ENCODE measurements at places on chromosomes 13 and 19.

GRCh38 chr19:9793071-9793591 lies 24.6 kb upstream of the ZNF846 start:
- H3K4me3 ChIP-seq: peak overlapping the region; percentile 80
- peak; percentile 79 for DNase-seq
- H3K36me3 ChIP-seq: no peaks in the 10 kb centered on the region
- H3K4me1 ChIP-seq: peaks cover 20% of the 10 kb centered on the region
- peak overlapping the region; percentile 64 for H3K27ac ChIP-seq

- no peaks in the 10 kb centered on the region for H3K36me3 ChIP-seq
- no peak overlapping the region for H3K27ac ChIP-seq
- no peaks in the 10 kb centered on the region for H3K27me3 ChIP-seq
- no peak overlapping the region for H3K4me3 ChIP-seq
Measured at GRCh38 chr19:17610384-17610783, 54.9 kb downstream of the COLGALT1 start.

DNA sequence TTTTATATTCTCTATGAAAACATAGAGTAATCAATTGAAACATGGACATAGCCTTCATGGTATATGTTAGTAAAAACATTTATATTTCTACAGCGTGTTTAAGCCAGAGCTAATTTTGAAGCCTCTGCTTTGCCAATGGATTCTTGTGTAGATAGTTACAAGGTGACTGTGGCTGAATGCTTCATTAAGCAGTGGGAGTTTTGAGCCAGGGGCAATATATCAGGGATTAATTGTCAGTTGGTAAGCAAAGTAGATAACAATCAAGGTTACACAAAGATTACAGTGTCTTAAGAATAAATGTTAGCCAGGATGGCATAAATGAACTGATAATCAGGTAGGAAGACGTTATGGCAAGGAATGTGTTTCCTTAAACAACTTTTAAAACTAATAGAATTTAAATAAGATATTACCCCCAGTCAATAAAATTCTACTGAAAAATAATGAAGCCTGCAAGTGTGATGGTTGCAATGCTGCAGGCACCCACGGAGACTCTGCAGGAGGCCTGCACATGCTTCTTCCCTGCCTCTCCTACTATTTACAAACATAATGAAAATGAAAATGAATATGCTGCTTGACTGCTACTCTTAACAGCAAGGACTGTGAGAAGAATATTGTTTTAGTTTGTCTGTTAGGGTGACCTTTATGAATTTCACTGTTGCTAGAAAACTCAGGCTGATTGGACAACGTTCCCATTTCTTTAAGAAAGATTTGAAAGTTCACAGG lies 588.5 kb downstream of the GPC5 start:
- H3K4me1 ChIP-seq: no peaks in the 10 kb centered on the region
- no peak overlapping the region for H3K27ac ChIP-seq
- H3K4me3 ChIP-seq: no peak overlapping the region
- DNase-seq: no peak
- no peaks in the 10 kb centered on the region for H3K36me3 ChIP-seq

DNA sequence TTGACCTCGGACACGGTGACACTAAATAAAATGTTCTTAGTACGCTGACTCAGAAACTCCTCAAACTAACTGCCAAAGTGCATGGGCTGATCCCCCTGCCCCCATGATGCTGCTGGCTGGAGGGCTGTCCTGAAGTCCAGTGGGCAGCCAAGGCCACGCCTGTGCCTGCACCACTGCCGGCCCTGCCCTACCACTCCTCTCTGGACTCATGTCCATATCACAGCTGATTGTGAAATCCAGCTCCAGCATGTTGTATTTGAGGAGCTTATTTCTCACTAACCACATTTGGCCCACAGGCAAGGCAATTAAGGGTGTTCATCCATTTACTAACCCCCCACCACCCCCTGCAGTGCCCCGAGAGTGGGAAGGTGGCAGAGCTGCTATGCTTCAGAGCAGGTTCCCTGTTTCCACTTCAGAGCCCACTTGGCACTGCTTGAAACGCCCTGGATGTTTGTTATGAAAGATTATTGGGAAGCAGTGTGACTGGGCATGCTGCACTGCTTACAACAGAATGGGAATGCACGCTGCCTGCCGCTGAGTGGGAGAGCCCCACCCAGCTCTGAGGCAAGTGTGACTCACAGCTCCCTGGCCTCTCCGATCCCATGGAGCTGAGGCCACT lies 114.0 kb downstream of the UQCRFS1 start:
- H3K27ac ChIP-seq: no peak overlapping the region
- H3K27me3 ChIP-seq: peaks cover 2% of the 10 kb centered on the region
- H3K4me1 ChIP-seq: no peaks in the 10 kb centered on the region
- DNase-seq: no peak
- H3K4me3 ChIP-seq: no peak overlapping the region

GRCh38 chr19:41321600-41322270 lies 11.8 kb downstream of the CCDC97 start:
- peaks cover 23% of the 10 kb centered on the region for H3K4me1 ChIP-seq
- no peak for DNase-seq
- H3K27me3 ChIP-seq: no peaks in the 10 kb centered on the region
- H3K4me3 ChIP-seq: no peak overlapping the region
- peaks cover 27% of the 10 kb centered on the region for H3K36me3 ChIP-seq
- H3K27ac ChIP-seq: peak overlapping the region; percentile 47

- H3K4me3 ChIP-seq: no peak overlapping the region
- H3K27me3 ChIP-seq: no peaks in the 10 kb centered on the region
- no peaks in the 10 kb centered on the region for H3K36me3 ChIP-seq
- DNase-seq: no peak
- no peaks in the 10 kb centered on the region for H3K4me1 ChIP-seq
Measured at GRCh38 chr13:71828564-71828963, 38.4 kb downstream of the DACH1 start.

DNA sequence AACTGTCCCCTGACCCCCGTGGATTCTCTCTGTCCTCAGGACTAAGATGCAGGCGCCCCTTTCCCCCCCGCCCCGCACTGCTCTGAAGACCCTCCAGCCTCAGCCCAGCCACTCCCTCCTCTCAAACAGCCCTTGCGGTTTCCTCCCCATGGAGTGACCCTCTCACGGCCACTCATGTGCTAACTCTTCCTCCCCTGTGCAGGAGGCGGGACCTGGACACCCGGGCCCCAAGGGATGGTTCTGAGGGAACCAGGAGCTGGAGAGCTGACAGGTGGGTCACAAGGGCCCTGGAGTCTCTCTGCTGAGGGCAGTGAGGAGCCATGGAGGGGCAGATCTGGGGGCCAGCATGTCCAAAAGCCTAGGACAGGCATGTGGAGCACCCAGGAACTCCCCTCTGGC lies 1.9 kb downstream of the ISOC2 start:
- H3K4me3 ChIP-seq: no peak overlapping the region
- DNase-seq: no peak
- H3K27me3 ChIP-seq: peaks cover 2% of the 10 kb centered on the region
- peaks cover 3% of the 10 kb centered on the region for H3K36me3 ChIP-seq

GRCh38 chr19:2455851-2456570 lies 748 bp downstream of the LMNB2 start:
- peak; percentile 62 for DNase-seq
- peak overlapping the region; percentile 83 for H3K4me3 ChIP-seq
- peak overlapping the region; percentile 82 for H3K27ac ChIP-seq
- no peaks in the 10 kb centered on the region for H3K27me3 ChIP-seq
- H3K36me3 ChIP-seq: peaks cover 8% of the 10 kb centered on the region

- no peak overlapping the region for H3K27ac ChIP-seq
- no peaks in the 10 kb centered on the region for H3K4me1 ChIP-seq
- H3K27me3 ChIP-seq: no peaks in the 10 kb centered on the region
- DNase-seq: no peak
- no peak overlapping the region for H3K4me3 ChIP-seq
Measured at GRCh38 chr13:50794226-50794625, 49.3 kb downstream of the DLEU7 start.

GRCh38 chr13:50122455-50122854 lies 107.2 kb downstream of the KCNRG start:
- H3K27me3 ChIP-seq: peaks cover 11% of the 10 kb centered on the region
- peaks cover 4% of the 10 kb centered on the region for H3K36me3 ChIP-seq
- no peak for DNase-seq
- peak overlapping the region; percentile 11 for H3K27ac ChIP-seq
- peaks cover 45% of the 10 kb centered on the region for H3K4me1 ChIP-seq

DNA sequence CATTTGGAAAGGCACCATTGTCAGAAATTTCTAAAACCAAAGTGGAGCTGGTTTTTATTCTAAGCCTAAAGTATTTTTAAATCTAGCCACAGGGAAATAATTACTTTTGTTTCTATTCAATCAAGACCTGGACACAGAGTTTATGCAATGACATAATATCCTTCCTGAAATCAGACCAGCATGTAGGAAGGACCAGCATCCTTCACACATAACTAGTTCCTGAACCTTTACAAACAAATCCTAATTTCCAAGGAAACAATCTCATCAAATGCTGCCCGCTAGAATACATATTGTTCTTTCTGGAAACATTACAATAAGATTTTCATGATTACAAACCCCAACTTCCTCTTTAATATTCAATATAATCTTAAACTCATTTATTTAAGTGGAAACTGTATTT lies 1.5 kb downstream of the STARD13 start:
- no peak for DNase-seq
- H3K4me1 ChIP-seq: peaks cover 18% of the 10 kb centered on the region
- H3K36me3 ChIP-seq: no peaks in the 10 kb centered on the region
- no peak overlapping the region for H3K27ac ChIP-seq

DNA sequence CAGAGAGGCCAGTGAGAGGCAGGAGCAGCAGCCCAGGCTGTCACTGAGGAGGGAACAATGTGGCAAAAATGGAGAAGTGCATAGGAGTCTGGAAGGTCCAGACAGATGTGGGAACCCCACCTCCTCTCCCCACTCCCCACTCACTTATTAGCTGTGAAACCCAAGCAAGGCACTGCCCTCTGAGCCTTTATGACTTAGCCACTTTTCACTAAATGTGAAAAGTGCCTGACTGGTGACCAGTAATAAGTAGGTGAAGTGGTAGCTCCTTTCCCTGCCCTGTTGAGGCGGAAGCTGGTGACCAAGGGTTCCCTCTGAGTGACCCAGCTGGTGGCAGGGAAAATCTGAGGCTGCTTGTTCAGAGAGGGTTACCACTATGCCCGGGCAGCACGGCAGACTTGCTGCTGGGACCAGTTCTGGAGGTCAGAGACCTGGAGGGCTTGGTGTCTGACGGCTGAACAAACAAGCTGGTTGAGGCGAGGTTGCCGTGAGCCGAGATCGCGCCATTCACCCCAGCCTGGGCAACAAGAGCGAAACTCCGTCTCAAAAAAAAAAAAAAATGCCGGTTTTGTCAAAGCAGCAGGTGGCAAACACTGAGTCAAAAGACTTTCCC lies 80.0 kb downstream of the ZNF429 start:
- no peaks in the 10 kb centered on the region for H3K36me3 ChIP-seq
- no peak overlapping the region for H3K27ac ChIP-seq
- peaks cover 8% of the 10 kb centered on the region for H3K27me3 ChIP-seq
- no peak for DNase-seq
- H3K4me1 ChIP-seq: peaks cover 7% of the 10 kb centered on the region

DNA sequence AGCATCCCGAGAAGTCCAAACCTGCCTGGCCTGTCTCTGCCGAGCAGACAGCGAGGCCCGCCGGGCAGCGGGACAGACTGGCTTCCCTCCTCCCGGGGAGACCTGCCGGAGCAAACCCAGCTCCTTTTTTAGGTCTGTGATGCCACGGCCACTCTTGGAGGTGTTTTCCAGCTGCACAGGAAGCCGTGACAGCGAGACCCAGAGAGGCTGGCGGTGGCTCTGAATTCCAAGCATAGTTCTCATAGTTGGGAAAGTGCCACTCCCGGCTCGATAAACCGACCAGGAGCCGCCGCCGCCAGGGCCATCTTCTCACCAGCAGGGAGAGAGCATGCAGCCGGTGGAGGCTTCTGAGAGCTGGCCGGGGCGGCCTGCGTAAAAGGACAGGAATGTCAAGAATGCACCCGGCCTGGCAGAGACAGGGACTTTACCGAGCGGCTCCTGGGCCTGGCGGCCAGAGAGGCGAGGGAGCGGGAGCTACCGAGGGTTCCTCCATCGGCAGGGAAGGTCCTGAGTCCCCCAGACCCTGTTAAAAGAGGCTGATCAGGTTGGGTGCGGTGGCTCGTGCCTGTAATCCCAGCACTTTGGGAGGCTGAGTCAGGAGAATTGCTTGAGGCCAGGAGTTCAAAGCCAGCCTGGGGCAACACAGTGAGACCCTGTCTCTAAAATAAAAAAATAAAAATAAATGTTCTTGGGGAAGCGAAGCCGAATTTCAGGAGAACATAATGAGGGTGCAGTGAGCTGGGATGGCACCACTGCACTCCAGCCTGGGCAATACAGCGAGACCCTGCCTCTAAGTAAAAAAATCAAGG lies 64.9 kb downstream of the GADD45B start:
- H3K27me3 ChIP-seq: peaks cover 1% of the 10 kb centered on the region
- DNase-seq: no peak
- no peak overlapping the region for H3K27ac ChIP-seq
- H3K4me1 ChIP-seq: peaks cover 19% of the 10 kb centered on the region
- H3K36me3 ChIP-seq: no peaks in the 10 kb centered on the region
- no peak overlapping the region for H3K4me3 ChIP-seq

DNA sequence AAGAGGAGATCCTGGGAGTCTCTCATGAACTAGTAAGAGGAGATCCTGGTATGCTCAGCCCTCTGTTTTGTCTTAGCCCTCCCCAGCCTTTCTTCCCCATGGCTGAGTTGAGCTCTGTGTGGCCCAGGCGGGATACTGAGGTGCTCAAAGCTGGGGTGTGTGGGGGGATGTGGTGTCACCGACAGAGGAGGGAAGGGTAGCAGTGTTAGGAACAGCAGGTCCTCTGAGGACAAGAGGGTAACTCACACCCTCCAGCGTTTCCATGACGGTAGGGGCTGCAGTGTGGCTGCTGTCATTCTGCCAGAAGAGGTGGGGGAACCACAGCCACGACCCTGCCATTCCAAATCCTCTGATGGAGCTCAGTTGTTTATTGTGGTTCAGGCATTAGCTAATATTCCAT lies 691 bp downstream of the KIR2DL4 start:
- no peaks in the 10 kb centered on the region for H3K4me1 ChIP-seq
- H3K36me3 ChIP-seq: no peaks in the 10 kb centered on the region
- peaks cover 6% of the 10 kb centered on the region for H3K27me3 ChIP-seq
- no peak overlapping the region for H3K27ac ChIP-seq
- DNase-seq: no peak
